ENCODE measurements at places on chromosomes 4 and X.

- no peak for DNase-seq
Measured at GRCh38 chrX:25754399-25754798, 383.7 kb upstream of the MAGEB18 start.

DNA sequence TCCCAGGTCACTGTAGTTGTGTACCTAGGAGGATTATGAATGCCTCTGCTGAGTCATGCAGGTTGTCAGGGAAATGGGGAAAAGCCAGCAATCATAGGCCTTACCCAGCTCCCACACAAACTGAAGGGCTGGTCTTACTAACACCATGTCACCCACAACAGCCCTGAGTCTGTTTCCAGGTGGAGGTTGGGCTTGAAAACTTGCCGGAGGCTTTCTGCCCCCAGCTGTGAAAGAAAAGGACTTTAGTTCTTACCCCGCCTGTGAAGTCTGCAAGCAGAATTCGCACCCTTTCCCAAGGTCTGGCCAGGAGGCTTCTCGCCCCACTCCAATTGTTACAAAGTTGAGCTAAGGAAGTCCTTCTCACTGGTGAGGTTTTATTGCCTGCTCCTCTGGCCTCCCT lies 143.9 kb downstream of the RPS6KA6 start:
- DNase-seq = no peak

- DNase-seq = no peak
Measured at GRCh38 chrX:104428231-104428630, 137.8 kb upstream of the IL1RAPL2 start.

DNA sequence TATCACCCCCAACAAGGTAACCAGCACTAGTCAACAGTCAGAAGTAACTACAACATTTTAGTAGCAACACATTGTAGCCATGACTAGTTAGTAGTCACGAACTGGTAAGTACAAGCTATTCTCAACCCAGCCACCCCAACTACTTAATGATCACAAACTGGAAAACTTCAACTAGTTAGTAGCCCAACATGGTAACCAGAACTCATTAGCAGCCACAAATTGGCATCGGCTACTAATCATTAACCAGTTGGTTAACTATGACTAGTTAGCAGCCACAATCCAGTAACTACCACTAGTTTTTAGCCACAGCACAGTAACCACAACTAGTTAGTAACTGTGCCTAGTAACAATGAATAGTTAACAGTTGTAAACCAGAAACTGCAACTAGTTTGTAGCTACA lies 385.1 kb upstream of the CXorf51B start:
- no peak for DNase-seq

DNA sequence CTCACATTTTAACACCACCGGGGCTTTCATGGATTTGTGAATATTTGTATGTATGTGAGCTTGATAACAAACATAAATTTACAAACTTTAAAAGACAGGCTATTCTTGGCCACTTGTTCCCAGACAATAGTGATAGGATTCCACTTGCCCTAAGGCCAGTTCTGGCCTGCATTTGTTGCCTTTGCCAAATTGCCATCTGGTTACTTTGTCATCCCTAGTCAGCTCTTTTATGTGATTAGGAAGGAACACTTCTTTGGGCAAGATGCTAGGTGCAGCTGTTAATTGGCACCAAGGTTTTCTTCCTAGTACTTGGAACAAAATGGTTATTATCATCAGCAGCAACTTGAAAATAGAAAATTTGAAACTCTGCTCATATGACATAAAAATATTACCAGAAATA lies 63.3 kb downstream of the CCSER1 start:
- no peak for DNase-seq

- DNase-seq = no peak
Measured at GRCh38 chr4:6416518-6417286, 55.7 kb downstream of the PPP2R2C start.

DNA sequence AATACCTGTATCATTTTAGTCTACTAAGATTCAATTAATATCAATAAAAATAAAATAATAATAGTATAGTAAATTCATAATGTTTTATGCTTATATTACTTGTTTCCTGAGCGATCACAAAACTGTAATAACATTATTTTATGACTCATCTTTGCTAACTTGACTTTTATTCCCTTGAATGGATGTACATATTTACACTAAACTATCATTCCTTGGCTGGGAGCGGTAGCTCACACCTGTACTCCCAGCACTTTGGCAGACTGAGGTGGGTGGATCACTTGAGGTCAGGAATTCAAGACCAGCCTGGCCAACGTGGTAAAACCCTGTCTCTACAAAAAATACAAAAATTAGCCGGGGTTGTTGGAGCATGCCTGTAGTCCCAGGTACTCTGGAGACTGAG lies 104.0 kb upstream of the SLC34A2 start:
- DNase-seq = no peak

DNA sequence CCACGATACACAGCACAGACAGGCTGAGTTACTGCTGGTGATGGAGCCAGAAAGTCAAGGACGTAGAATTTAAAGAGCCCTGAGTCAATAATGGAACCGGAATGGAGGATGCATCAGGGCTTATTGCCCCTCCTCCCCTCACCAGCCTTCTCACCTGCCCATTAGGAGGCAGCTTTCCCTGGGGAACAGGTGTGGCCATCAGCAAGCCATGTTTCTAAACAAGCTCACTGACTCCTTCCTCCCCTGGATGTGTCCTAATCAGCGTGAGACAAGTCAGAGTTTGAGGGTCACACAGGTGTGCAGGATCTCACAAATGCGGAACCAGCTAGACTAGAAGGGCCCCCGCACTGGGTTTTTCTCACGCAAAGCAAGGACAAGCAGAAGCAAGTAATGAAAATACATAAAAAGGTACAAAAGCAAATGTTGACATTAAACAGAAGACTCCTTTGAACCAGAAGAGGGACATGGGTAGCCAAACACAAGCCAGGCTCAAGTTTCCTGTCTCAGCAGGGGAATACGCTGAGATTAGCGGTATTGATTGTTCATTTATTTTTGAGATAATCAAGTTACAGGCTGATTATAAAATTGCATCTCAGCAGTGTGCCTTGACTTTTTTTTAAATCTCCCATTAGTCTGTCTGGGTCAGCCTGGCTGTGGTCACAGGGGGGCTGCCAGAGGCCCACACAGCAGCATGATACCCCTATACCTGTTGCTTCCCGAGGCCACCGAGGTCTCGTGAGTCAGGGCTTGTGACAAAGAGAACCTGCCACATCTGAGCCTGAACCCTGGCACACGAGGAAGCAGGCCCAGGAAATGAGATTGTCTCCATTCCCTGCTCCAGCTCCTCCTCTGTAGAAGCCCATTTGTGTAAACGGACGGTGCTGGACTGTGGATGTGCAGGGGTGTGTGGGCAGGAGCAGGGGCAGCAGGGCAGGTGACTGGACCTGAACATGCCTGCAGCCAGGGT lies 37.4 kb downstream of the CCKAR start:
- no peak for DNase-seq

DNA sequence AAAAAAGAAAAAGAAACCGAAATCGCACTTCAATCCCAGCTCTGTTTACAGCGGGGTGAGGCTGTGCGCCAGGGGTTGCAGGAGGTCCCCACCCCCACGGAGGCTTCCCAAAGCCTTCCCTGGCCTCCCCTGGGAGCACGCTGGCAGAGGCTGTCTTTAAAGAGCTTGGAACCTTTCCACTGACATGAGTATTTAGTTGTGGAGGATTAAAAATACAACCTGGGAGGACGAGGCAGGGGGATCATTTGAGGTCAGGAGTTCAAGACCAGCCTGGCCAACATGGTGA lies 69.1 kb downstream of the PPP2R2C start:
- DNase-seq = no peak

- no peak for DNase-seq
Measured at GRCh38 chrX:78653118-78653822, 5.9 kb downstream of the RTL3 start.

- DNase-seq = no peak
Measured at GRCh38 chr4:46442963-46443362, 53.0 kb upstream of the GABRA2 start.

GRCh38 chrX:20140420-20140819 lies 1.2 kb downstream of the EIF1AX start:
- no peak for DNase-seq

DNA sequence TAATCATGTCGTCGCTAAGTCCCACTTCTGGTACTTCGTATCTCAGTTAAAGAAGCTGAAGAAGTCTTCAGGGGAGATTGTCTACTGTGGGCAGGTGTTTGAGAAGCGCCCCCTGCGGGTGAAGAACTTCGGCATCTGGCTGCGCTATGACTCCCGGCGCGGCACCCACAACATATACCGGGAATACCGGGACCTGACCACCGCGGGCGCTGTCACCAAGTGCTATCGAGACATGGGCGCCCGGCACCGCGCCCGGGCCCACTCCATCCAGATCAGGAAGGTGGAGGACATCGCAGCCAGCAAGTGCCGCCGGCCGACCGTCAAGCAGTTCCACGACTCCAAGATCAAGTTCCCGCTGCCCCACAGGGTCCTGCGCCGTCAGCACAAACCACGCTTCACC lies 11.3 kb downstream of the PNCK start:
- peak; percentile 36 for DNase-seq

GRCh38 chr4:23390246-23390645 lies 499.6 kb downstream of the PPARGC1A start:
- DNase-seq = no peak

- DNase-seq = no peak
Measured at GRCh38 chr4:74279716-74280115, 28.6 kb upstream of the EPGN start.

GRCh38 chr4:27844376-27844775 lies 983.7 kb downstream of the STIM2 start:
- no peak for DNase-seq

GRCh38 chrX:134646691-134647090 lies 11.6 kb downstream of the PLAC1 start:
- DNase-seq = no peak

DNA sequence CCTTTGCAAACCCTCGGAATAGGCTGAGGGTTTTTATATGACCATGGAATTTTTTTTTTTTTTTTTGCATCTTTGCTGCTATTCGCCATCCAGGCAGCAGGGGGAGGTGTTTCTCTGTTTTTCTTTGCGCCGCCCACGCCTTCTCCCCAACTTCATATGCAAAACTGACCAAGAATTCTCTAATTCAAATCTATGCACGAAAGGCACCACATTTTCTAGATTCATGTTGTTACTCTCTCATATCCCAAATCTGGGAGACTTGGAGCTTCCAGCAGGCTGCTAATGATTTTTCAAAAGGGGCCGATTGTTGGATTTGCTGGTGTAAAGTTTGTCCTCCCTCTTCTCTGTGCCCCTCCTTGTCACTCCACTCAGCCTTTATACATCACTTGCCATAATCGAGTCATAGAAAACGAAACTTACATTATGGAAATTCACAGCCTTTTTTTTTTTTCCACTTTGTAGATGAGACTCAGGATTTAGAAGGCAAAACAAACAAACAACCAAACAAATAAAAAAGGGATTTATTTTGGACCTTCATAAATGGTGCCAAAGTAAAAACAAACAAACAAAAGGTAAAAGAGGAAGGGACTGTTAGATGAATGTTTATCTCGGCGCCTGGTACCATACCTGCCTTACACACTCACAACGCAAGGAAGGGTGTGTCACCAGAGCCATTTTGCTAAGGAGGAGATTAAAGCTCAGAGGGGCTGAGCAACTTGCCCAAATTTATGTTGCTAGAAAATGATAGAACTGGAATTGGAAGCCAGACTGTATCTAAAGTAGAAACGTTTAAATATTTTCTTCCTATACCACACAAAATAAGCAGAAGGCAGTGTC lies 29.3 kb upstream of the BOD1L1 start:
- DNase-seq = peak; percentile 55

GRCh38 chrX:151753313-151754046 lies 18.9 kb downstream of the CNGA2 start:
- DNase-seq = no peak

- no peak for DNase-seq
Measured at GRCh38 chr4:1491328-1492141, 85.3 kb upstream of the NKX1-1 start.

- no peak for DNase-seq
Measured at GRCh38 chr4:140374130-140374477, 658 bp downstream of the SCOC start.

GRCh38 chrX:29834311-29834710 lies 381.1 kb upstream of the MAGEB2 start:
- no peak for DNase-seq

DNA sequence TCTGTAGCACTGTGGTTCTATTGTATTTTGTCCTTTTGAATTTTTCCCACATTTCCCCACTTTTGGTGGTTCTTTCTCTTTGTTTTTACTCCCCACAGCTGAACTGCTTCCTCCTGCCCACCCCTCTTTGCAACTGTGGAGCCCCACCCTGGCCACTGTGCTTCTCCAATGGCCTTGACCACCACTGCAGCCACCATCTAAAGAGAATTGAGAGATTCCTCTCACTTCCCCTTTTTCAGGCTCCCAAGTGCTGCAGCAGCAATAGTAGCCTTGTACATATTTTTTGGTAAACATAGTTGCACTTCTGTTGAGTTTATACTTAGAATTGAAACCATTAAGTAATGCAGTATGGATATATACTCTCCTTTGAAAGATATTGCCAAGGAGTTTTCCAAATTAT lies 51.3 kb upstream of the FRMPD3 start:
- no peak for DNase-seq

DNA sequence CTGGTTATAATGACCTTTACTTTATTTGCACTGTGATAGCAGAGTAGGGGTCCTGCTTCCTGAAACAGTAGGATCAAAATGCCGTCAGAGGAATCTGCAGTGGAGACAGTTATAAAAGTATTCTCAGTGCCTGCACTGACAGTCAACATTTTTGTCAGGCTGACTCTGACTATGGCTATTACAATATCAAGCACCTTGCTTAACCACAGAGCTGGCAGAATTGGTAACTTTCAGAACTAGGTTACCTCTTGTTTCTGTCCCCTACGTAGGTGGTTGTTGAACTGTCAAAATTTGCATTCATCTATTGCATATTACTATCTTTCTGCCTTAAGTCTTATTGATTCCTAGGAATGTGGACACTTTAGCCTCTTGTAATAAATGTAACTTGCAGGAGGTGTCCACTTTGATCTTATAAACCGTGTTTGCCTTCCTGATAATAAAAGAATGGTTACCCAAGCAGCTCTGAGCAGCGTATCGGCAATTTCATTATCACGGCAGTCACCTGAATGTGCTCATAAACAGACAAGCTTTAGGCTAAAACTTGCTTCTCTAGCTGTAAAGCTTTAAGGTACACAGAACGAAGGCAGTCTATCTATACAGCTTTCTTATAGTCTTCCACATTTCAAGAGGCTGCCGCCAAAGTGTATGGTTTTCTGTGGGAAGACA lies 353.0 kb upstream of the GALNT7 start:
- DNase-seq = no peak

- no peak for DNase-seq
Measured at GRCh38 chr4:18934197-18934596, 912.6 kb upstream of the LCORL start.

GRCh38 chrX:69305333-69306062 lies 140.2 kb upstream of the PJA1 start:
- DNase-seq = no peak

DNA sequence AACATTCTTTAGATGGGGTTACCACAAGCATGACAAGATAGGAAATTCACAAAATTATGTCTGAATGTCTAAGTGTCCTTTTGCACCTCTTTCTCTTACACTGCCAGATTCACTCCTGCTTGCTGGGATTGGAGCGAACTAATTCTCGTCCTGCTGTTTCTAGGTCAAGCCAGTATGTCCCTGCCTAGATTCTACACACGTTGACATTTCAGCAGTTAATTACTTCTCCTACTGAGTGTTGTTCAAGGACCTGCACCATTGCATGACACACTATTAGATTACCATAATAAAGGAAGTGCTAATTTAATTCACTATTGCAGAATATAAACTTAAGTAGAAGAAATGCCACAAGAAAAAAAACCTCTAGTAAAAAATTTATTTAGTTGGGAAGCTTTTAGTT lies 1911.7 kb downstream of the PCDH7 start:
- no peak for DNase-seq

GRCh38 chr4:77525538-77525937 lies 80.1 kb upstream of the CXCL13 start:
- DNase-seq = no peak

GRCh38 chrX:47645530-47645929 lies 4.8 kb downstream of the ELK1 start:
- DNase-seq = no peak
